Suppressor macrophage treated with lipopolysaccharide for 1 hour (primary cell): ENCODE measurements at places on chromosomes 13 and 19.
A peak's percentile ranks its signal among the peaks of the same experiment; 100 is the strongest.

- DNase-seq = no peak
Observed at GRCh38 chr13:28658539-28658795, 463 bp upstream of the POMP start.

DNA sequence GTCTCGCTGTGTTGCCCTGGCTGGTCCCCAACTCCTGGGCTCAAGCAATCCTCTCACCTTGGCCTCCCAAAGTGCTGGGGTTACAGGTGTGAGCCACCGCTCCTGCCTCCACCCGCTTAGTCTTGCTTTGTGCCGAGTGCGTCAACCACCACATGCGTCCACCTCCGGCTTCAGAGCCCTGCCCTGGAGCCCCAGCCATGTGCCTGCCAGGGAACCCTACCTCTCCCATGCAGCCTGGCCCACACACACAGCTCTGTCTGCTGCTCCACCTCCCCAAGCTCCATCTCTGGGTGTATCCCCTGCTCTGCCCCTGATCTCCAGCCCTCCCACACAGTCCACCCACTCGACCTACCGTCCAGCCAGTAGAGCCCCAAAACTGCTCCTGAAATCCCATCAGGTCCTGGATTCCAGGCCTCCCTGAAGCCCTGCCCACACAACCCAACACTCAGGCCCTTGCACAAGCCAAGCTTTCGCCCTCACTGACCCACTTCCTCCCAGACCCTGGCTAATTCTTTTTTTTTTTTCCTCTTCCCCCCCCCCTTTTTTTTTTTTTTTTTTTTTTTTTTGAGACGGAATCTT, 9.6 kb downstream of the CYP2F1 start:
- DNase-seq = peak; percentile 18

DNA sequence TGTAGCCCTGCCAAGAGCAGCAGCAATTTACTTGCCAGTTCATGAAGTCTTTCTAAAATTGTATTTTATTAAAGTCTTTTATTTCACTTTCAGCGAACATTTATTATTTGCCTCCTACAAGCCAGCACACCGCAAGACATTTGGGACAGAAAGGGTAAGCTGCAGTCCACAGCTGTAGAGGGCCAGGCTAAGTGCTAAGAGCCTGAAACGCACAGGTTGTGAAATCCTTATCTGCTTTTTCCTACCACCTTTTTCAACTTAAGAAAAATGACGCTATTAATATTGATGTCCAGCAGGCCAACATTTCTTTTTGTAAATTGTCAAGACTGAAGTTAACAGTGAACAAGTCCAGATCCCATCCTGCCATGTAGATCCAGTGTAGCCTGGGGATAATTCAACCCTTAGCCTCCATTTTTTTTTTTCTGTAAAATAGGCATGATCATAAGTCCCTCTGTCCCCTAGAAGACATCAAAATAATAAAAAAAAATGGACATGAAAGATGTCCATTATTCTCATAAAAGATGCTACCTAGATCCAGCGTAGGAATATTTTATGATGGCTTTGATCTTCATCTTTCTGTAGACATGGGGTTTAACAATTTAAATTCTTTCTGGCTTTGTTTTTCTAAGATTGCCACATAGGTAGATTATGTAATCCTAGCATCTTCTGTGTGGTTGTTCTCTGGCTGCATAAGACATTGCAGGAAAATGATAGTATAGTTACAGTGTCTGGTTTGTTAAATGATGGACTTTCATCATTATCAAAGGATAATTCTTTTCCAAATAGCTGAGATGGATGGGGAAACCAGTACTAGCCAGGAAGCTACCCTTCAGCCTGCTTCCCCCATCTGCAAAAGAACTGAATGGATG, 128.4 kb downstream of the SHISA2 start:
- DNase-seq = no peak

GRCh38 chr19:746956-747355, 4.0 kb upstream of the MISP start:
- DNase-seq = no peak

GRCh38 chr13:98570929-98571372, 6.0 kb downstream of the STK24 start:
- peak; percentile 42 for DNase-seq

- DNase-seq = peak; percentile 71
Observed at GRCh38 chr13:99506634-99507033, 5.4 kb downstream of the TM9SF2 start.

DNA sequence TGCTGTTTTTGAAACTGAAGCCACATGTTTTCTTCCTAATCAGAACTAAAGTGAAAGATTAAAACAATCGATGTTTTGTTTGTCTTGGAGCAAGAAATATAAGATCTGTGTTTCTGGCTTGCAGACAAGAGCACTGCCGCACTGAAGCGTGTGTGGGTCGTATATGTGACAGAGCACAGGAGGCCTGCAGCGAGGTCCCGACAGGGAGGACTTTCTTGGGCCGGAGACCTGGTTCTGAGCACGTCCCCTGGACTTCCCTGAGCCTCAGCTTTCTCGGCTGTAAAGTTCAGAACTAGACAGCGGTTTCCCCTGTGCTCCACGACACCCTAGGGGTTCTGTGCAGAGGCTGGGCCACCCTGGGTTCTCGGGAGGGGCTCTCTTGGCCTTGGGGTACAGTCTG, 60.5 kb downstream of the GADD45B start:
- no peak for DNase-seq

- no peak for DNase-seq
Observed at GRCh38 chr13:54750521-54750920, 1721.9 kb downstream of the OLFM4 start.

- peak; percentile 60 for DNase-seq
Observed at GRCh38 chr19:4557971-4558941, 1.2 kb downstream of the SEMA6B start.

GRCh38 chr13:59946944-59947343, 216.8 kb downstream of the DIAPH3 start:
- no peak for DNase-seq

GRCh38 chr19:51124729-51125128, at the start of gene SIGLEC9:
SIGLEC9 (plus strand) TSS chr19:51124906; CDS start chr19:51124975, 69 bp downstream.
- DNase-seq = peak; percentile 75

- no peak for DNase-seq
Observed at GRCh38 chr19:4861147-4861546, 6.3 kb downstream of the PLIN3 start.

GRCh38 chr13:65133094-65133493, 2097.0 kb downstream of the PCDH9 start:
- DNase-seq = no peak

GRCh38 chr19:54179921-54180461, 7.0 kb upstream of the TMC4 start:
- no peak for DNase-seq

DNA sequence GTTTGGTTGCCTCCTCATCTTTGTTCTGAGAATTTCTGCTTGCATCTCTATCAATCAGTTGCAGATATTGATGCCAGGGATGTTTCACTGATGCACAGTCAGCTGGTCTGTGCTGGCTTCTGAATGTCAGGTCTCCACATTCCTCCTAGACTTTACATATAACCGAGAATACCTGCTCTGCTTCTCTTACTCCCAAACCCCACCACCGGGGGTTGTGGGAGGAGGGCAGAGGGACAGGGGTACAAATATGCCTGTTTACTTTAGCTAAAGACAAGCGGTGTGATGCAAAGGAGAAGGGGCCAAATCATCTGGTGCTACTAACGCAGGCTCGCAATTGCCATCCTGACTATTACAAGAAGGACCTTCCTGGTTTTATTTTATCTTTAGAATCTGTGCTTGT, 17.4 kb upstream of the KLHL1 start:
- DNase-seq = no peak

GRCh38 chr19:13478576-13478975, 27.7 kb downstream of the CACNA1A start:
- no peak for DNase-seq

- no peak for DNase-seq
Observed at GRCh38 chr19:6271721-6272410, 7.9 kb downstream of the MLLT1 start.

- DNase-seq = no peak
Observed at GRCh38 chr13:45198924-45199323, 1.9 kb downstream of the KCTD4 start.

- DNase-seq = no peak
Observed at GRCh38 chr13:26820871-26821270, 60.3 kb upstream of the GPR12 start.

GRCh38 chr13:110298505-110299282, 8.3 kb downstream of the COL4A1 start:
- DNase-seq = no peak

- no peak for DNase-seq
Observed at GRCh38 chr13:26495750-26496149, 61.7 kb upstream of the WASF3 start.

DNA sequence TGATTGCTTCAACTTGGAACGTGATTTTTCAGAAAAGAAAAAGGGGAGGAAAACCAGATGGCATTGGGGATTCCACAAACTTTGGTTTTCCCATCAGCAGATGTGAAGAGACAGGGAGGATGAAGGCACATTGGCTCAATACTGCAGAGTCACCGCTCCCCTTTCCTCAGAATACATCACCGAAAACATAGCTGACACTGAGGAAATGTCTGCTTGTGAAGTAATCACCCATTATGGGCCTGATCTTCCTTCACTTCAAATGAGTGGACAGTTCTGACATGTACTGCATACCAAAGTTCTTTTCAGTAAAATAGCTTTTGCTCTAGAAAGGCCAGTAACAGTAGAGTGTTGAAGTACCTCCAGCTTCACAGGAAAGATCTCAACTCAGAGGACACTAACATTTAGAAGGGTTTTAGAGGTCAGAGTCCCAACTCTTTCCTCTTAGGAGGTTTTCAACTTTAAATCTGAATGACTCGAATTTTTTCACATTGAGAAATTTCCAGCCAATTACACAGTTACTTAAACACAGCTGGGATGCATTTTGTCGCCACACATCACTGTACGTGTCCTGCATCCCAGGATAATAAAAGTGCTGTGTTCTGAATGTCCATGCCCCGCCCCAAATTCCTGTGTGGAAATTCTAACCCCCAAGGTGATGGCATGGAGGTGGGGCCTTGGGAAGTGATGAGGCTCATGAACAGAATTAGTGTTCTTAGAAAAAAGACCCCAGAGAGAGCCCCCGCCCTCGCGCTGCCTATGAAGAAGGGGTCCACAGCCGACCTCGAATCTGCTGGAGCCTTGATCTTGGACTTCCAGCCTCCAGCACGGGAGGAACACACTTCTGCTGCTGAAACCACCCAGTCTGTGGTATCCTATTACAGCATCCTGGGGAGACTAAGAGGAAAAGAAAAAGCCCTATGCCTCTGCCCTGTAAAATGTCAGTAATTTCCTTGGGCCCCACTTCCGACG, 77.7 kb downstream of the COL4A1 start:
- DNase-seq = no peak

GRCh38 chr19:48568345-48568886, 16.4 kb downstream of the SULT2B1 start:
- peak; percentile 53 for DNase-seq

- DNase-seq = no peak
Observed at GRCh38 chr13:31998131-31998530, 33.4 kb upstream of the FRY start.

DNA sequence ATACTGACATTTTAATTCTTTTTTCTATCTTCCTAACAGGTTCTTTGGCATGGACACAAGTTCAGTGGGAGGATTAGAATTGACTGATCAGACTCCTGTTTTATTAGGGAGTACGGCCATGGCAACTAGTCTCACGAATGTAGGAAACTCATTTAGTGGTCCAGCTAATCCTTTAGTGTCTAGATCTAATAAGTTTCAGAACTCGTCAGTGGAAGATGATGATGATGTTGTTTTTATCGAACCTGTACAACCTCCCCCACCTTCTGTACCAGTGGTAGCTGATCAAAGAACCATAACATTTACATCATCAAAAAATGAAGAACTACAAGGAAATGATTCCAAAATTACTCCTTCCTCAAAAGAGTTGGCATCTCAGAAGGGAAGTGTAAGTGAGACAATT, 34.5 kb downstream of the ZMYM2 start:
- peak; percentile 9 for DNase-seq

- DNase-seq = peak; percentile 92
Observed at GRCh38 chr19:9309974-9310446, 372 bp upstream of the ZNF699 start.

DNA sequence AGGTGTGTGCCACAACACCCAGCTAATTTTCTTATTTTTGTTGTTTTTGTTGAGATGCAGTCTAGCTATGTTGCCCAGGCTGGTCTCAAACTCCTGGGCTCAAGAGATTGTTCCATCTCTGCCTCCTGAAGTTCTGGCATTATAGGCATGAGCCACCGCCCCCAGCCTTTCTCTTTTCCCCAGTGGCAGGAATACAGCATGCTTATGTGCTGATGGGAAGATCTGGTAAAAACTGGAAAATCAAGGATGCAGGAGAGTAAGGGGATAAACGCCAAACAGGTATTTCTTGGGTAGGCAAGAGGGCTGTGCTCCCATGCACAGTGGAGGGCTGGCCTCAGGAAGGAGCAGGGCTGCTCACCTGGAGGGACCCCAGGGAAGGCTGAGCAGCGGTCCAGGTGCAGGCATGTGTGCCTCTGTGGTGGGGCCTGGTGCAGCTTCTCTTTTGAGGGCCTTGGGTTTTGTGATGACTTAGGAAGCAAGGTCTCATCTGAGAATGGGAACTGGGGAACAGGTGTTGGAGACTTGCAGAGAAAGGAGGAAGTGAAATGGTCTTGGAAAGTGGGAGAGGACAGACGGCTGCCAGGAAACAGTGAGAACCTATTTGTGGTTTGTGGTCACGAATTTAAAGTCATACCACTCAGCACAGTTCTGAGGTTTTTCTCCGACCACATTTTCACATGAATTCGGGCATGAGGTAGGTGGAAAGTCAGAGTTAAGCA, 106.5 kb downstream of the TEX26 start:
- no peak for DNase-seq

- DNase-seq = no peak
Observed at GRCh38 chr13:30971575-30971974, 39.1 kb downstream of the TEX26 start.

GRCh38 chr13:30735025-30735871, at the start of gene ALOX5AP:
ALOX5AP (plus strand) TSS chr13:30735543; CDS start chr13:30735606, 63 bp downstream.
- DNase-seq = peak; percentile 88

DNA sequence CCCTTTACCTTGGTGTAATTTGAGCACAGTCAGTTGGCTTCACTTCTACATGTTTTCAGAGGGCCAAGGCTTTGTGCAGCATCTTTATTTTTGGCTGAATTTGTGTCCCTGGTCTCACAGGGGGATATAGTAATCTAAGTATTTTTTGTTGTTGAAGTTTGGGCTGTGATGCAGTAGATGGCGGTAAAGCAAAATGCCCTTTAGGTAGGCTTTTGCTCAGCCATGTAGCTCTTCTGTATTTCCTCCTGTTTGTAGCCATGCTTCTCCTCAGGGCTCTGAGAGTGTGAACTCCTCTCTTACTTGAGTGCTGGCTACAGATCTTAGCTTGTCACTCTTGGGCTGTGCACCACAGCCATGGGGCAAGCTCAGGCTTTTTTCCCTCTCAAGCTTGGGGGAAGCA, 328.6 kb downstream of the SLITRK5 start:
- no peak for DNase-seq
